SK-N-SH (cell line): ENCODE measurements at places on chromosomes 16 and 17. TPM values are rescaled to one million over a fixed set of nuclear protein-coding genes. Genes with fewer than 3 reads are reported as not detected.

DNA sequence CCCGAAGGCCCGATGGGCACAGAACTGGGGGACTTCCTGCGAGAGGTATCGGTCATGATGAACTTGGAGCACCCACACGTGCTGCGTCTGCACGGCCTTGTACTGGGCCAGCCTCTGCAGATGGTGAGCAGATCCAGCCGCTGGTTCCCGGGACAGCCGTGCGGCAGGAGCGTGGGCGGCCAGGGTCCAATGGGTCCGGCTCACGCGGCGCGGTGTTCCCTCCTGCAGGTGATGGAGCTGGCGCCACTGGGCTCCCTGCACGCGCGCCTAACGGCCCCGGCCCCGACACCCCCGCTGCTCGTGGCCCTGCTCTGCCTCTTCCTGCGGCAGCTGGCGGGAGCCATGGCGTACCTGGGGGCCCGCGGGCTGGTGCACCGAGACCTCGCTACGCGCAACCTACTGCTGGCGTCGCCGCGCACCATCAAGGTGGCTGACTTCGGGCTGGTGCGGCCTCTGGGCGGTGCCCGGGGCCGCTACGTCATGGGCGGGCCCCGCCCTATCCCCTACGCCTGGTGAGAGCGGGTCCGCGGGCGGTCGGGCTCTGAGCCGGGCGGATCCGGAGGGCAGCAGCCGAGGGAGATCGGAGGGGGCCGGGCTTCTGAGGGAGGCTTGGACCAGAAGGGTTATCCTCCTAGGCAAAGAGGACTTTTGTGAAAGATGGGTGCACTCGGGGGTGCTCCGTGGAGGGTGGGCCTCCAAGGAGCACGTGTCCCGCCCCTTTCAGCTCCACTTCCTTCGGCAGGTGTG is 3.0 kb downstream of the TNK1 start:
- peaks cover 8% of the 10 kb centered on the region; the same call in 1 of the 2 replicates for H3K27me3 ChIP-seq
- DNase-seq = peak; percentile 95
- peaks cover 32% of the 10 kb centered on the region; the same call in 1 of the 2 replicates for H3K4me1 ChIP-seq
- peak overlapping the region; percentile 25; the same call in 1 of the 2 replicates for H3K27ac ChIP-seq
- peaks cover 4% of the 10 kb centered on the region; the same call in 1 of the 2 replicates for H3K36me3 ChIP-seq

DNA sequence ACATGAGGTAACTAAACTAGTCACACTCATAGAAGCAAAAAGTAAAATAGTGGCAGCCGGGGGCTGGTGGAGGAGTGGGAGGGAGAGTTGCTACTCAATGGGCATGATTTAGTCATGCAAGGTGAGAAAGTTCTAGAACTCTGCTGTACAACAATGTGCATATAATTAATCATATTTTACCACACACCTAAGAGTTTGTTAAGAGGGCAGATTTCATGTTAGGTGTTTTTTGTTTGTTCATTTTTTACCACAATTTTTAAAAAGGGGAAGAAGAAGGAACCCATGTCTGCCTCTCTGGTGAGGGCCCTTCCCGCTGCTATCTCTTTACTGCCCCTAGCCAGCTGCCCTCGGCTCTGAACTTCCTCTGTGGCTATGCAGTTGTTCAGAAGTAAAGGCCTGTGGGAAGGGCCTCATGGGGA is 11.2 kb downstream of the CD300LB start:
- no peaks in the 10 kb centered on the region for H3K27me3 ChIP-seq
- H3K4me3 ChIP-seq = no peak overlapping the region
- H3K36me3 ChIP-seq = no peaks in the 10 kb centered on the region
- no peaks in the 10 kb centered on the region for H3K4me1 ChIP-seq
- no peak overlapping the region for H3K27ac ChIP-seq
- DNase-seq = no peak

CUEDC1 gene
- 50.3 and 58.9 TPM in 2 replicates for polyA plus RNA-seq

GRCh38 chr16:67082100-67082499 is 27.6 kb upstream of the PHAF1 start:
- no peaks in the 10 kb centered on the region for H3K4me1 ChIP-seq
- no peak overlapping the region; the same call in 1 of the 2 replicates for H3K27ac ChIP-seq
- no peak for DNase-seq
- H3K4me3 ChIP-seq = no peak overlapping the region
- no peaks in the 10 kb centered on the region for H3K27me3 ChIP-seq

DNA sequence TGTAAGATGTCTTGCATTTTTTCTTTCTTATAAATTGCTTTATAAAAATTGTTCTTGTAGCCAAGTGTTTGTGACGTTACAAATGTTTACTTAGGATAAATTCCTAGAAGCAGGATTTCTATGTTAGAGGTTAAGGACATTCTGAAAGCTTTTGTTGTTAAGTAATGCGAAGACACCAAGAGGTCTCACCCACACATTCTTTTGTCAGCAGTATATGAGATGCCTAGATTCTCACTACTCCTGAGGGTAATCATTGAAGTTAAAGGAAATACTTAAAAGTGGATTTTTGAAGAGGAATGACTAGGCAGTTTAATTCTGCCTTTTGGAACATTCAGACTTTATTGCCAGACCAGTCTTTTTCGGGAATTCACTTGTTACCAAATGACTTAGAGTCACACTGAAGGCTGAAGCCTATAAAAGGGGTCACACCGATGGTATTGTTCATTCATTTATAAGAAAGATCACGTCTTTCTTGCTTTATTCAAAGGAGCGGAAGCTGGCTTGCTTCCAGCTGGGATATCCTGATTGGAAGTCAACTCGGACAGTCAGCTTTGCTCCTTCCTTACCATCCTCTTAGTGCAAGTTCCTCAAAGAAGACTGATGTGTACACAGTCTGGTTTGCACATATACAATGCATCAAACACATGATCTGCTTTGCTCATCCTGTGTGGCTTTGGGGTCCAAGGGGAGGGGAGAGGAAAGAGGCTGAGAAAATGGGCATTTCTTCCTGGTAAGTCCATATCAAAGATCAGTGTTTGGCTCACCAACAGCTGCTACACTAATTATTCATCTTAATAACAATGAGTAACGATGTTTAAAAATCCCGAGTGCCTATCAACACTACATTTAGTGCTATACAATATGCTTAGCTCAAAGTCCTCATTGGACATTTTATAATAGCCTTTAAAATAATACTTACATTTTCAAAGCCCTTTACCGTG is 160.0 kb downstream of the MAP2K6 start:
- H3K27ac ChIP-seq = no peak overlapping the region
- no peak for DNase-seq
- H3K27me3 ChIP-seq = no peaks in the 10 kb centered on the region
- peaks cover 3% of the 10 kb centered on the region for H3K4me1 ChIP-seq
- no peak overlapping the region for H3K4me3 ChIP-seq

ITGAD gene
- polyA plus RNA-seq = not detected in 2 replicates

KIFC3 gene
- 65.4 and 68.0 TPM in 2 replicates for polyA plus RNA-seq

- no peaks in the 10 kb centered on the region for H3K36me3 ChIP-seq
- H3K4me3 ChIP-seq = peak overlapping the region; percentile 66
These were observed 800 bp upstream of the NME4 start for GRCh38 chr16:396199-396598.

MAP2K6 gene
- 6.5 and 6.7 TPM in 2 replicates for polyA plus RNA-seq

KRTAP4-1 gene
- not detected in 2 replicates for polyA plus RNA-seq

CSH1 gene
- polyA plus RNA-seq = not detected in 2 replicates

DNA sequence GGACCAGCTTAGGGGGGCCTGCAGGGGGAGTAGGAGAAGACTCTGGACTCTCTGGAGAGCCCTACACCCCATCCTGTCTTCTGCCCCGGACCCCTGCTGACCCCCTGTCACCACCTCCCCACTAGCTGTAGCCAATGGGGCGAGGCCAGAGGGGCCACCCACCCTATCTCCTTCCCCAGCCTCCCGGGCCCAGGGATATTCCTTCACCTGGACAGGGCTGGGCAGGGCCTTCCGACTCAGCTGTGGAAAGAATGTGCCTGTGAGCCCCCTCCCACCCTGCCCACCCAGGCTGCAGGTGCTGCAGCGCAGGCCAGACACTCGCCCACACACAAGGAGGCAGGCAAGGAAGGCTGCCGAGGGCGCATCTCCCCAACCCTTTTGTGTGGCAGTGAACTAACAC is 23.0 kb downstream of the TSPOAP1 start:
- H3K4me3 ChIP-seq = no peak overlapping the region
- no peak for DNase-seq
- no peak overlapping the region for H3K27ac ChIP-seq

GRCh38 chr17:62668091-62668804 is 40.8 kb downstream of the MRC2 start:
- DNase-seq = peak; percentile 85
- no peaks in the 10 kb centered on the region for H3K27me3 ChIP-seq
- H3K36me3 ChIP-seq = peaks cover 56% of the 10 kb centered on the region
- H3K27ac ChIP-seq = no peak overlapping the region

QRICH2 gene
- polyA plus RNA-seq = 6.2 and 7.6 TPM in 2 replicates

DNA sequence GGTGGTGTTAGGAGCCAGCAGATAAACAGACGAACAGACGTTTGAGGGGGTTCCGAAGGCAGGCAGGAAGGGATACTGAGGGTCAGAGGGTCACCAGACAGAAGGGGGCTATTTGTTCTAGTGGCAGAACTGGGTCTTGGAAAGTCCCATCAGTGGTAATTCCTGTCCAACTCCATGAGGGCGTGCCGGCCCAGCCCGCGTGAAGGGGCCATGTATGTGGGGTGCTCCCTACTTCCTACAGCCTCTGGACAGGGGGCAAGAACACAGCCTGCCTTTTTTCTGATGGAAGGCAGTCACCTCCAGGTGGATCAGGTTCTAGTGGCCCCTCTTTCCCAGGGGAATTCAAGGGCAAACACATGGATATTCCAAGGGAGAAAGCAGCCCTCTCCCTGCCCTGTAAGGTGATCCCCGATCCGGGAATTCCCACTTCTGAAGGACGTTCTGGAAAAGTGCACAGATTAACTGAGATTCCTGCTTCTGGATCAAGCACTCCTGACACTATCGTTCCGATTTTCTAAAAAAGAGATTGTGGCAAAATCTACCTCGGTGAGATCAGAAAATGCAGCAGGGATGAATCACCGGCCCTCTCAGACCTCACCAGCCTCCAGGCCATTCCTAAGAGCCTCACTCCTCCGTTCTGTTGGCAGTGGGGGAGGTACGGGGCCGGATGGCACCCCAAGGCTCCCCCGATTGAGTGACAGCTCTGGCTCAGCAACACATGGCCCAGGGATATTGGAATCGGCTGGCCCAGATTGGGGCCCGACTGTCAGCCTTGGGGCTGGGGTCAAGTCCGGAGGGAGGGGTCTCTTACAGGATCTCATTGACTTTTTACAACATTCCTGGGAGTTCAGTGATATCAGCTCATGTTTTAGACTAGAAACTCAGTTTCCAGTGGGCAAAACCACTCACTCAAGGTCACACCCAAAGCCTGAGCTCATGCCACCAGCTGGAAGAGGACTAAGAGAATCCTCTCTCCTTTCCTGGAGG is 12.4 kb downstream of the STX1B start:
- H3K36me3 ChIP-seq = peaks cover 3% of the 10 kb centered on the region
- H3K27ac ChIP-seq = peak overlapping the region; percentile 45
- DNase-seq = no peak
- H3K4me3 ChIP-seq = no peak overlapping the region
- peaks cover 18% of the 10 kb centered on the region for H3K4me1 ChIP-seq

DNA sequence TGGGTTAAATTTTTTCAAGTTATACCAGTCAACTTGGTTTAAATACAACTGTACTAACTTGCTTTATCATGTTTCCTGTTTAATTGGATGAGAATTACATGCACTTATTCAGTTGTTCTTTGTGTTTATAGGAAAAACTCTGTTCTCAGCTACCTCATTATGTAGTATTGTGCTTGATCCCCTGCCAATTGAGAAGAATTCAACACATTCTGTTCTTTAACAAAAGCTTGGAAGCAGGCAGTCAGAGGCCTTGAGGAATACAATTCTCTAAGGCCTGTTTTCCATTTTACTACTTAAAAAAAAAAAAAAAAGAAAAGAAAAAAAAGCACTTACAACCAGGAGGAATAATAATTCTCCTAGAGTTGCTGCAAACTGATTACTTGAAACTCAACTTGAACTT is 60.6 kb upstream of the CMIP start:
- H3K4me3 ChIP-seq = no peak overlapping the region
- H3K27ac ChIP-seq = no peak overlapping the region
- H3K36me3 ChIP-seq = peaks cover 27% of the 10 kb centered on the region
- no peaks in the 10 kb centered on the region for H3K27me3 ChIP-seq

DNA sequence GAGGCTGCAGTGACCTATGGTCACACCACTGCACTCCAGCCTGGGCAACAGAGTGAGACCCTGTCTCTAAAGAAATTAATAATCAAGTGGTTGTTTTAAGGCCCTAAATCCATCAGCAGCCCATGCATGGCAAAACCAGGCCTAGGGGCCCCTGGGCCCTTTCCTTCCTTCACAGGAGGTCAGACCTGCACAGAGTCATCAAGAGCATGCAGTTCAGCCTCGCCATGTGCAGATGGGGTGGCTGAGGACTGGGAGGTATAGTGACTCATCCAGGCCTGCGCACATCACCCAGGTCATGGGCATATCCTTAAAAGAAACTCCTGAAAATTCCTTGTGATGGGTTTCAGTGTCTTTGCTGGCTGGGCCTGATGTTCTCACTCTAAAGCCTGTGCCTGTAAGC is 72.4 kb upstream of the AMZ2 start:
- no peak overlapping the region for H3K4me3 ChIP-seq
- no peaks in the 10 kb centered on the region for H3K4me1 ChIP-seq
- no peaks in the 10 kb centered on the region for H3K36me3 ChIP-seq
- H3K27ac ChIP-seq = no peak overlapping the region
- no peak for DNase-seq
- H3K27me3 ChIP-seq = no peaks in the 10 kb centered on the region

GRCh38 chr16:75238853-75239541 is 12.4 kb downstream of the BCAR1 start:
- DNase-seq = peak; percentile 54
- peaks cover 61% of the 10 kb centered on the region for H3K4me1 ChIP-seq

DNA sequence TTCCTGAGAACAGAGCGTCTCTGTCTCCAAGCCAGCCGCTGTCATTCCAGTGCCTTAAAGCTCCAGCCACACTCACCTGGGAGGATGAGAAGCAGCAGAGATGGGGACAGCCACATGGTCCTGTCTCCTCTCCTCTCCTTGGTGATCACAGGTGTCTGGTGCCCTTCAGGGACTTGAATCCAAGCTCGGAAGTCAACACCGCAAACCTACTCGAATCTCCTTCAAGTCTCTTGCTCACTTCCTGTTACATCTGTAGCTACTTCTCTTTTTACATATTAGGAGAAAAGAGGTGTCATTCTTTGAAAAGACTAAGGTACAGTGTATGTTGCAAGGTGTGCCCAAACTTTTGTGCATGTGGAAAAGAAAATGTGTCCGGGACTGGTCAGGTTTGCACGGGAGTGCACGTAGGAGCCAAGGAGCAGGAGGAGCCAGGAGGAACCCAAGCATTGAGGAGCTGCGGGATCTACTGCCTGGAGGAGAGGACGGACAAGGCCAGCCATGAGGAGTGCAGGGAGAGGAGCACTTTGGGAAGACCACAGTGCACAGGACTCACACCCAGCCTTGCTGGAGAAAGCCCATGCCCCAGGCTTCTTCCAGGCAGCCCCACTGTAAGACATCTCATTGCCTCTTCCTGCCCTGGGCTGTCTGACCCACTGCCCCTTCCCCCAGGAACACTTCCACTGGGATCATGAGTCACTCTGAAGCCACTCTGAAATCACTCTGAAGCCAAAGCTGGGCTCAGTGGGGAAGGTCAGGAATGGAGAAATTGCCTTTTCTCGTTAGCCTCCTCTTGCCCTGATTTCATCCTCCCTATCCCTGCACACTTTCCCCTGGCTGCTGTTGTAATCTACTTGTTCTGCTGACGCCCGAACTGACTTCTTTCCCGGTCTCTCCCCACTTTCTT is at the start of gene CD300LD:
CD300LD (minus strand) TSS at position 197 of the 904 bp plus-strand sequence; CDS start at position 116, 81 bp downstream.
- H3K27me3 ChIP-seq = no peaks in the 10 kb centered on the region
- H3K36me3 ChIP-seq = no peaks in the 10 kb centered on the region
- no peak for DNase-seq
- H3K27ac ChIP-seq = no peak within 1 kb of the TSS
- H3K4me1 ChIP-seq = no peaks in the 10 kb centered on the region

NKD1 gene
- 0.02 and 0.13 TPM in 2 replicates for polyA plus RNA-seq

ARHGDIG gene
- polyA plus RNA-seq = 4.8 and 4.9 TPM in 2 replicates

- H3K27me3 ChIP-seq = no peaks in the 10 kb centered on the region
- H3K36me3 ChIP-seq = peaks cover 5% of the 10 kb centered on the region; the same call in 1 of the 2 replicates
- DNase-seq = no peak
- no peak overlapping the region for H3K27ac ChIP-seq
These were observed 168.0 kb downstream of the RPTOR start for GRCh38 chr17:80712606-80713005.
